Activated CD4-positive, alpha-beta T cell treated with anti-CD3 and anti-CD28 coated beads, Interleukin-2, amount 50 U/mL, for 24 hours (primary cell): ENCODE measurements at places on chromosomes 2 and 18.
A peak's percentile ranks its signal among the peaks of the same experiment; 100 is the strongest.

DNA sequence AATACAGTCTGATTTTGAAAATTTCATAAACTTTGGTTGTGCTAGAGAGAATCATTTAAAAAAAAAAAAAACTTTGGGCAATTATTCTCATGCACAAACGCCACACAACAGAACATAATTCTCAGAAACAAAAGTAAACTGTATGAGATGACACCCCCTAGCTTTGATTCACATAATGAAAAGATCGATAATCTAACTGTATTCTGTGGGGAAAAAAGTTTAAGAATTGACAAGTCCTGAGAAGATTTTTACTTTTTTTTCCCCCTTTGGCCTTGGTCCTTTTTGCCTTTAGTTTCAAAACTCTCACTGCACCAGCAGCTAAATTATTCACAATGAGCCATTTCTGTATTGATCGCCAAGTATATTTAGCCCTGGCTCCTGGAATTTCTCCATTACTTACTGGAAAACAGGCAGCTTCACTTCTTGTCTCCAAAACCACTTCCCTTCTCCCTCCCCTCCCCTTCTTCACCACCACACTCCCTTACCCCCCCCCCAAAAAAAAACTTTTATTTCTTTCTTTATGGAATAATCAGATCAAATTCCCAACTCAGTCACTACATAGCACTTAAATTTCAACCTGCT, 2.0 kb downstream of the IKZF2 start:
- DNase-seq: no peak

GRCh38 chr2:84160453-84160852, 298.6 kb downstream of the SUCLG1 start:
- DNase-seq: no peak

DNA sequence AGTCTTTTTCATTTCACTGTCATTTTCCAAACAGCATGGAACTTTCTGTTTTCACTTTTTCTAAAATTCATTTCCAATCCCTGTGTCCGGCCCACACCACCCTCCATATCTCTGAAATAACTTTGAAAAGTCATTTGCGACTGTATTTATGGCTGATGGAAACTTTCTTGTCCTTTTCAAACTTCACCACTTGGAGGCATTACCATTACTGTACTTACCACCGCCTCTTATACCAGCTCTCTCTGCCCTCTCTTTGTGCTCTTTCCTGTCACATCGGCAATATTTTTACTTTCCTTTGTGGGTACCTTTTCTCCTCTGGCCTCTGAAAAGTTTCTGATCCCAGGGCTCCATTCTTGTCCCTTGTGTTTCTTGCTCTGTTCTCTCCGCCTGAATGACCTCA, 39.5 kb upstream of the IL1RL1 start:
- DNase-seq: no peak

- DNase-seq: no peak
These were observed 283.9 kb upstream of the FBXO11 start for GRCh38 chr2:48190230-48190629.

DNA sequence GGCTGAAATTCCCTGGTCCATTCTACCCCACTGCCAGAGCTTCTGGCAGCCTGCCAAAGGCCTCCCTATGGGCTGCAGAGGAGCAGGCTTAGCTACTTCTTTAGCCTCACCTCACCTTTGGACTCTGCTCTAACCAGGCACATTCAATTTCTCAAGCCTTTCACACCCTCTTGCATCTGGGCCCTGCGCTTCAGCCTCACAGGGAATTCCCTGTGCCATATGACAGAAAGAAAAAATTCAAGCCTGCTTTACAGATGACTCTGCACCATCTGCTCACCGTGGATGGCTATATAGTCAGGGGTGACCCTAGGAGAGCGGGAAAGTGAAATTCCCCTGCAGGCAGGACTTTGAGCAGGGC, 62.5 kb downstream of the REEP1 start:
- DNase-seq: no peak

- no peak for DNase-seq
These were observed 91.3 kb downstream of the DPP4 start for GRCh38 chr2:161982548-161983330.

- DNase-seq: no peak
These were observed 44.3 kb upstream of the CAB39 start for GRCh38 chr2:230668184-230668938.

DNA sequence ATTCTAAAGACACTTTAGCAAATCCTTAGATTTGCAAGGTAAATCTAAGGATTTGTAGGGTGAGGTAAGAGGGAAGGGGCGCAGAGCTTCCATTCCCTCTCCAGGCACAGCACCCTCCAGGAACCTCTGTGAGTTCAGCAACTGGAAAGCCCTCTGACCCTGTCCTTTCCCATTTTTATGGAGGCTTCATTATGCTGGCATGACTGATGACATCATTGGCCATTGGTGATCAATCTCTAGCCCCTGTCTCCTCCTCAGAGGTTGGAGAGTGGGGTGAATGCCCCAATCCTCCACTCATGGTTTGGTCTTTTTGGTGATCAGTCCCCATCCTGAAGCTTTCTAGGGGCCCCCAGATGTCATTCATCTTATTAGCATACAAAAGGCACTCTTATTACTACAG, 187.8 kb downstream of the TSN start:
- DNase-seq: no peak

DNA sequence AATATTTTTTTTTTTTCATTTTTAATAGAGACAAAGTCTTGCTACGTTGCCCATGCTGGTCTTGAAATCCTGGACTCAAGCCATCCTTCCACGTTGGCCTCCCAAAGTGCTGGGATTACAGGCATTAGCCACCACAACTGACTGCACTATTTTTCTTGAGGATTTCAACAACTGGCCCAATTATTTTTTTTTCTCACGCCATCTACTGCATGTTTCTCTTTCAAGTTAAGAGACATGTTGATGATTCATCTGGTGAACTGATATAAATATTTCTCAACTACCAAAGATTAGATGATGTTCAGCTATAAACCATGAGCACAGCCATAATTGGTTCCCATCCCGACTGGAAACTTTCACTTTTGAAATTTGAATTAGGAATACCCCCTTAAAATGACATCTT, 688.4 kb upstream of the SYT4 start:
- DNase-seq: no peak

DNA sequence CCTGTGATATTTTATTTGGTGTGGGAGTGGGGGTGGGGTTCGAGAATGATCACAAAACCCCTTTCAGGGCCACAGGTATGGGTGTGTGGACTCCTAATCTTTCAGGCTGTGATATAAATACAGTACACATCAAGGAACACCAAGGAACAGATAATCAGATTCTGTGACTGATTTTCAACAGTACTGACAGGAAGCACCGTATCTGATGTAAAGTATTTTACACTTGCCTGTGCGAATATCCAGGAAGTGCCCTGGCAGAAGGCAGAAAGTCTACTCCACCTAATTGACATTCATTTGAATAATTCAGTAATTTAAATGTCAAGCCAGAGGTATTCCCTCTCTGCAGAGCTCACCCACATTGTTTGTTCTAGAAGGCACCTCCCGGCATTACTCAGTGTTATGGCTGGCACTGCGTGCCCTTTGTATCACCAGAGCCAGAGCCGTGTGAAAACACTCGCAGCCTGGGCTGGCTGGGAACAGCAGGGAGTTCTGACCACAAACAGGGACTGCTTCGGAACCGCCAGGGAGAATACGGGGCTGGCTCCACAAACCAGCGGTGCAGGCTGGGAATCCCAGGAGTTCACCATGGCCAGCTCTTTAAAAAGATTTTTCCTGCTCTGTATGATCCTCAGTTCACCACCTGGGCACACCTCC, 91.8 kb downstream of the ACVR1 start:
- peak; percentile 11 for DNase-seq

GRCh38 chr18:75545189-75545588, 117.7 kb upstream of the SMIM21 start:
- DNase-seq: no peak

DNA sequence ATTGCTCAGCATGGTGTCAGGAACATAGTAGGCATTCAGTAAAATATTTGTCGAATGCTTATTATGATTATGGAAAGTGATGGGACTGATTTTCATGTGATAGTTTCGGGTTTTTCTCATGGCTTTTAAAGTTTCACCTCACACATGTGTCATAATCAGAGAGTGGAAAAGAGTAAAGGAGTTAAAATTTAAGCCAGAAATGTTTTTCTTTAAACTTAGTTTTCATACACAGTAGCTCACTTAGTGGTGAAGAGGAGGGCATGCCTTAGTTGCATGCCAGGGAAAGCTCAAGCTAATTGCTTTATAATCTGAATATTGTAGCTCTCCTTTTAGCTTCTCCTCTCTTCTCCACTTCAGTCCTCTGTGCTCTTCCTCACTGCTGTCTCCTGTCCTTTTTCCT, 38.0 kb downstream of the EHBP1 start:
- no peak for DNase-seq

- DNase-seq: no peak
These were observed 72.6 kb upstream of the RAB6C start for GRCh38 chr2:129906861-129907235.

DNA sequence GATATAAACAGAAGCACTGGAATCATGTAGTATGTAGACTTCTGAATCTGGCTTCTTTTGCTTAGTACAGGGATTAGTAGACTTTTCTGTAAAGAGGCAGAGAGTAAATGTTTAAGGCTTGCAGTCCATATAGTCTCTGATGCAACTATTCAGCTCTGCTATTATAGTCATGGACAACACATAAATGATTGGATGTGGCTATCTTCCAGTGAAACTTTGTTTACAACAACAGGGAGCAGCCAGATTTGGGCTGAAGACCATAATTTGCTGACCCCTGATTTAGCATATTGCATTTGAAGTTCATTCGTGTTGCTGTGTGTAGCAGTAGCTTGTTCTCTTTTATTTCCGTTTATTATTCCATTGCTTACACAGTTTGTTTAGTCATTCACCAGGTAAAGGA, 55.0 kb downstream of the GPD2 start:
- no peak for DNase-seq

DNA sequence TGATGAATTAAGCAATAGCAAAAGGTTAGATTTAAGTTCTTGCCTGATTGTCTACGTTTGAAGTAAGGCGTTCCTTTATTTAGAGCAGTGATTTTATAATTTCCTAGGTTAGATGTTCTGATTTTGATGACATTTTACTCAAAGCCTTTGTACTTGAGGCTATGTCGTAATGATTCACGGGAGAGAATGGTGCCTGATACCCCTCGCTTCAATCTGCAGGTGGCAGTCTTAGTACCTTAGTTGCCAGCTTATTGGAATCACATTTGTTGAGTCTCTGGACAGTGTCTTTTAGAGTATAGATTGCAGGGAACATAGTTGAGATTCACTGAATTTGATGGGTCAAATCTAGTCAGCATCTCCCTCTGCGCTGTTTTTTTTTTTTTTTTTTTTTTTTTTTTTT, 89.5 kb downstream of the BIRC6 start:
- no peak for DNase-seq

DNA sequence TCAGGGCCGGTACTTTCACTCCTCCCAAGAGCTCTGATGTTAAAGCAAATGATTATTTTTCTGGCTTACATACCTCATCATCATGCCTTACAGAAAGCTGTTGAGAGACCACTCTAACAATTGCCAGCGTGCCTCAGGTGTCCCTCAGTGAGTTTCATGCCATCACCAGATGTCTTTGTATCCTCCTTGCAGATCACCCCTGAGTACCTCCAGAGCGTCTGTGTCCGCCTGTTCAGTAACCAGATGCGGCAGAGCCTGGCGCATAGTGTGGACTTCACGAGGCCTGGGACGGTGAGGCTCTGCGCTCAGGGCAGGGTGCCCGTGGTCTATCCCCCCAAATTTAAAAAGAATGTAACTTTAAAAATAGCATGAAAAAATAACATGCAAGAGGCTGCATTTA, 41.3 kb downstream of the ARMC9 start:
- DNase-seq: no peak

DNA sequence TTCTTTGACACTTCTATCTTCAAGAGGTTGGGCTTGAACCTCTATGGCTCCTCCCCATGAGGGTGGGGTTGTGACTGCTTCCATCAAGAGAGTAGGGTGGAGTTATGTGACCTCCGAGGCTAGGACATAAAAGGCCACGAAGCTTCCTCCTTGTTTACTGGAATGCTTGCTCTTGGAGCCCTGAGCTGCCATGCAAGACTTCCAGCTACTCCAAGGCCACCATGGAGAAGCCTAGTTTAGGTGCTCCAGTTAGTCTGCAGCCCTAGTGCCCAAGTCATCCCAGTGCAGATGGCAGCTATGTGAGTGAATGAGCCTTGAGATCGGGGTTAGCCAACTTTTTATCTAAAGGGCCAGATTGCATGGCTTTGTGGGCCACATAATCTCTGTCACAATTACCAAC, 2.4 kb upstream of the MERTK start:
- DNase-seq: no peak
